ENCODE measurements at places on chromosomes 11 and 22.

GRCh38 chr11:47688111-47688510, 27.1 kb downstream of the AGBL2 start:
- DNase-seq = no peak

DNA sequence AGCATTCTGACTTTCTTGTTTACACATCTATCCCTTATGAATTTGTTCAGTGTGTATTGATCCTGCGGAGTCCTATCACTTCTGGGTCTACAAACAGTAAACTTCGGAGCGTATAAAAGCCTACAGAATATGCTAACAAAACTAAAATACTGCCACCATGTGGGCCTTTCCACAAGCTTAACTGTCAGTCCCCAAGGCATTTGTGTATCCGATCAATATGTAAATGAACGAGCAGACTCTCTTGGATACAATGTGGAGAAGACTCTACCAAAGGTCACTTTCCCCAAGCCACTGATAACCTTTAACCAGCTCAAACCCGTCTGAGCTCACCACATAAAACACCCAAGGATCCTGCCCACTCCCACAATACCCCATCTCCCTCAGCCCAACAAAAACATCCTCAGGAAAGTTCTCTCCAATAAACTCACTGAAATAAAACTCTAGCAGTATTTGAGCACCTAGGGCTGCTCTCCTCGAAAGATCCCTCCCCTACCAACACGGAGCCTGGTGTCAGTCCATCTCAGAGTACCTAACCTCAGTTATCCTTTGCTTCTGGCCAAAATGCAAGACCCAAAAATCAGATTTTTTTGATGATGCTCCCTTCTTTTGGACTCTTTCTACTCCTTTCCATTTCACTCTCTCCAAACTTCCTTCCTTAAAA, 17.8 kb downstream of the ADA2 start:
- no peak for DNase-seq

- DNase-seq = no peak
Observed at GRCh38 chr11:70490723-70491558, 92.6 kb downstream of the CTTN start.

DNA sequence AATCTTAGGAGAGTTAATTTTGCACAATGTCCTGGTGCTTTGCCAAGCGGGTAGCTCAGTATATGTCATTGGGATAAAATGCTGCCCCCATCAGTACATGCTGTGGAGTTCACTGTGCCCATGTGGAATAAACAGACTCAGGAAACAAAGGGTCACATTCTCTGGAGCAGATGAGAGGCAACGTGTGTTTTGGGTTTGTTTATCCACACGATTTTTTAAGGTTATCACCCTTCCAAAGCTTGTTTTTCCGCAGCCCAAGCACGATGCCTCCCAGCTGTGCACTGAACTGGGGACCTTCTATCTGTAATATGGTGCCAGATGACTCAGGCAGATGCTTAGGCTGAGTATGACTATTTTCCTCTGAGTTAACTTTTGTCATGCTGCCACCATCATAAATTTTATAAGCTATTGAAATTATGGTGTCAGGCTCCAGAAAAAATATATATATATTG, 6.5 kb downstream of the OR4D6 start:
- DNase-seq = no peak

DNA sequence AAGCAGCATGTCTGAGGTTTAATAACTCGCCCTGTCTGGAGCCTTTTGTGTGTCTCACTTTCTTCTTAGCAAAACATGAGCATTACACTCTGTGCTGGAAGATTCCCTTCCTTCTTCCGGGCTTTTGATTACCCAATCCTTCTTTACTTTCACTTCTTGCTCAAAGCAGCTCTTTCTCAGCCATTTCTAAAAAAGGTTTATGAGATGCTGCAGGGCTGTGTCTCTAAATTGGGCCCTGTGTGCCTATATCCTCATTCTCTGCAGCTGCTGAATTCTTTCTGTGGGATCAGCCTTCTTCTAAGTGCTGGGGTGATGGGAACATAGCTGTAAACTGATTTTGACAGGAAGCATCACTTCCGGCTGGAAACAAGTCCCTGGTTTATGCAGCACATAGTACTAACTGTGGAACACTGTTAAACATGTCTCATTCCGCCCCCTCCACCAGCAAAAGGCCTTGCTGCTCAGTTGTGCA, 71.8 kb downstream of the PIWIL4 start:
- DNase-seq = no peak
